ENCODE measurements at places on chromosomes 2 and 18.

- no peaks in the 10 kb centered on the region for H3K27me3 ChIP-seq
- no peak for DNase-seq
- no peaks in the 10 kb centered on the region for H3K4me1 ChIP-seq
- H3K27ac ChIP-seq, result no peak overlapping the region
- no peaks in the 10 kb centered on the region for H3K36me3 ChIP-seq
These were observed 5.7 kb downstream of the ELAC1 start for GRCh38 chr18:50973367-50974126.

DNA sequence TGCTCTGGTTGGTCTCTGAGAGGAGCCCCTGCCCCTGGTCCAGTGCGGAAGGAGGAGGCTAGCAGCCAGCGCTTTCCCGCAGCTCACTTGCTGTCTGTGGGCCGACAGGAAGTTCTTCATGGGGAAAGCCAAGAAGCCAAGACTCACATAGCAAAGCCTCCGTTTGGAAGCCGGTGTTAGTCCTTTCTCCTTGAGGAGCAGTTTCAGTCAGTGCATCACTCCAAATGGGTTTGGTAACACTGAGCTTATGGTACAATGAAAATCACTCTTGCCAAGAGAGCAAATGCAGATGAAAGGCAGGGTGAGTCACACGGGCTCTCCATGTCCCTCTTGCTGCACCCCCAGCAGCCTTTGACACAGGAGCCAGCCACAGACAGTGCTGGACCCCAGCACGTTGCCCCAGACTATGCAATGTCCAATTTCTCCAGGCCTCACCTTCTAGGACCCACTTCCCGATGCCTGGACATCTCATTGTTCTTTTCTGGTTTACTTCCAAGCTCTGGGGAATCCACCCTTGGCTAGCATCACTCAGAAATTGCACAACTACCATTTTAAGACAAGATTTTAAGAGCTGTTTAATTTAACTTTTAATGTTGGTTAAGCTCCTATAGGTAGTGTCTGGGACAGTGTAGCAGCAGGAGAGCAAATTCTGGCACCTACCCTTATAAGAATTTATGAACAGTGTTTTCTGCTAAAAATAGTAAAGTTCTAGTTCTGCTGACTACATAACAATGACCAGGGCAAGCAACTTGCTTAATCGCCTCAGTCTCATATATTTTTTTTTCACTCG, 174.9 kb downstream of the ASB1 start:
- H3K27me3 ChIP-seq, result no peaks in the 10 kb centered on the region
- H3K4me3 ChIP-seq, result no peak overlapping the region
- DNase-seq, result no peak
- H3K36me3 ChIP-seq, result no peaks in the 10 kb centered on the region

- no peak overlapping the region for H3K27ac ChIP-seq
- no peak overlapping the region for H3K4me3 ChIP-seq
- no peaks in the 10 kb centered on the region for H3K27me3 ChIP-seq
- no peaks in the 10 kb centered on the region for H3K36me3 ChIP-seq
These were observed 196.4 kb downstream of the HRH4 start for GRCh38 chr18:24656551-24657443.

DNA sequence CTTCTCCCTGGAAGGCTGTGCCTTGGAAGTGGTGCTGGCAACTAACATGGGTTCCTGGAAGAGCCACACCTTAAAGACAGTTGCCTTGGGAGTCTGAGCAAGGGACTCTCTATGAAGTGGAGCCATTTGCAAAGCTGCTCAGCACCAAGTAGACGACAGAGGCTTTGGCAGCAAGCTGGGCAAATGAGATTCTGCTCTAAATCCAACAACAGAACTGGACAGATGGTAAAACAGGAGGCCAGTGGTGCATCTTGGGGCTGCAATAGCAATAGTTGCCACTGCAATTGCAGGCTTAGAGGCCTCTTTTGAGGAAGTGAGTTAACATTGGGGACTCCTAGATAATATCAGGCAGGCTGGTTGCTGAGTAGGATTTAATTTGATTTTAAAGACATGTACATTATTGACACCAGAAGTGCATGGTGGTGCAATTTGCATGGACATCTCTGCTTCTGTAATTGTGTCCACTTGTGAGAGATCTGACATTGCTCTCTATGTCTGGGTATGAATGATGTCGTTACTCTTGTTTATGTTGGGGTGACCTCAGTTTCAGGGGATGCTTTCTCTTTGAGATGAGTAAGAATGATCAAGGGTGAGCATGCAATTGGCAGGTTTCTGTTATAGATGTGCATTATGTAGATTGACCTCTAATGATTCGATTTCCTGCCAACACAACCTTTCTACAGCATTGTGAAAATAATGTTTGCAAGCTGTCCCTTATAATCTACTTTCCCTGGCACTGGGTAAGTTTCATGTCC, 568.3 kb upstream of the MEX3C start:
- no peaks in the 10 kb centered on the region for H3K27me3 ChIP-seq
- DNase-seq, result no peak
- H3K4me1 ChIP-seq, result no peaks in the 10 kb centered on the region
- H3K36me3 ChIP-seq, result no peaks in the 10 kb centered on the region
- H3K27ac ChIP-seq, result no peak overlapping the region

DNA sequence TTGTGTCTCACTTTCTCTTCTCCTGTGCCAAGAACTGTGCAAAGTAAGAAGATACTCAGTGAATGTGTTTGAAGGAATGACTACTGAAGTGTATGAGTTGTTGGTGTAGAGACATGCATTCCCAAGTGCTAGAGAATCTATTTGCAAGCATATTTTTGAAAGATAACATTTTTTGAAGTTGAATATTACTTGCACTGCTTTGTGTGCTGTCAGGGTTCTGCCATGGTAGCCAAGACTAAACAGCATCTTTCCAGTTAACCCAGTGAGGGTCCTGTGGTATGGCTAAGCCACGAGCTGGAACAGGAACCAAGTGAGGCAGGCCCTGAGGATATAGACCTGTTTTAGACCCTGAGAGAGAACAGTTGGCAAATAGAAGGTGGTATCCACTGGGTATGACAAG, 35.2 kb upstream of the EFEMP1 start:
- H3K4me3 ChIP-seq, result no peak overlapping the region
- no peaks in the 10 kb centered on the region for H3K27me3 ChIP-seq
- H3K36me3 ChIP-seq, result no peaks in the 10 kb centered on the region
- H3K4me1 ChIP-seq, result peaks cover 14% of the 10 kb centered on the region

- H3K4me1 ChIP-seq, result no peaks in the 10 kb centered on the region
- H3K27ac ChIP-seq, result no peak overlapping the region
- H3K27me3 ChIP-seq, result no peaks in the 10 kb centered on the region
- H3K4me3 ChIP-seq, result no peak overlapping the region
- DNase-seq, result no peak
These were observed 2.3 kb downstream of the ZC3H6 start for GRCh38 chr2:112277596-112278220.

GRCh38 chr2:205047273-205047839, 502.1 kb downstream of the PARD3B start:
- H3K27me3 ChIP-seq, result no peaks in the 10 kb centered on the region
- no peak overlapping the region for H3K4me3 ChIP-seq
- DNase-seq, result no peak
- H3K36me3 ChIP-seq, result no peaks in the 10 kb centered on the region

DNA sequence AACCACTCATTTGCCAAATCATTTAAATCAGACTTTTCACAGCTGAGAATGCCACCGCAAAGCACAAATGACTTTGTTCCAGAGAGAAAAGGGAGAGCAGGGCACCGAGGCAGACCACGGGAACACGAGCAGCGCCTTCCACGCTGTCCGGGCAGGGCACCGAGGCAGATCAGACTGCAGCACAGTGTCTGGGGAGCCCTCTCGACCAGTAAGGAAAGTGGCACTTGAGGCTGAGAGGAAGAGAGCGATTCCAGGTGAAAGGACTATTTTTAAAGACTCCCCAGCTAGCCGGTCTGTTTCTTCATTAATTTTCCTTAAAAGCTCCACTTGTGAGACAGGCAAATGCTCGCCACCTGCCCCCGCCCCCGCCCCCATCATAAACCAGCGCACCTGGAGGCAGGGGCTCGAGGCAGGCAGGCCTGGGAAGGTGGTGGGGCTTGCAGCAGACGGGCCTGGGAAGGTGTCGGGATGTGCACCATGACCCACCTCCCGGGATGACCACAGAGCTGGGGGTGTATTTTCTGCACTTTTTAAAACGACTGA, 80.9 kb upstream of the CTDP1 start:
- DNase-seq, result no peak
- no peak overlapping the region for H3K27ac ChIP-seq
- H3K4me1 ChIP-seq, result no peaks in the 10 kb centered on the region
- H3K36me3 ChIP-seq, result no peaks in the 10 kb centered on the region

DNA sequence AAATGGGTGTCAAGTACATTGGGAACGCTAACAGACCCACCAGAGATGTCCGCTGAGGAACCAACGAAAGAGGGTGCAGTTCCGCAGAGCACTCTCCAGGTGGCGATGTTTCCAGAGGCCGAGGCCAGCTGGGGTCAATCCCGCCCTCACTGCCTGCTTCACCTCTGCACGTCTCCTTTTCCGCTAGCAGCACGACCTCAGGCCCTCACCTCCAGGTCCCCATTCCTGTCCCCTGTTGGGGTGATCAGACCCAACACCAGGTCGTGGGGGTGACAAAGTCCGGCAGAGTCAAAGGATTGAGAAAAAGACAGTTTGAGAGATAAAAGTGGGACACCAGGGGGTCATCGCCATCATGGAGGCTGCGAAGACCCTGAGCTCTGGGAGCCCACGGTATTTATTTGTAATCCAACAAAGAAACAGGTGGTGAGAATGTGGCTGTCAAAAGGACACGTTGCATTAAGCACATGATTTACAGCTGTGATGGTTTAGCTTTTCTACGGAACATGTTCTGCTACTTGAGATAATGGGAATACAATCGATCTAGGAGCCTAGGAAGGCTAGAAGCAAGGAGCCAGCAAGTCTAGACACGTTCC, 27.3 kb downstream of the ZAP70 start:
- no peaks in the 10 kb centered on the region for H3K27me3 ChIP-seq
- peak; percentile 54 for DNase-seq
- H3K4me3 ChIP-seq, result no peak overlapping the region
- H3K27ac ChIP-seq, result no peak overlapping the region
- H3K4me1 ChIP-seq, result no peaks in the 10 kb centered on the region
- no peaks in the 10 kb centered on the region for H3K36me3 ChIP-seq

GRCh38 chr2:236684504-236685256, 115.1 kb downstream of the ACKR3 start:
- H3K36me3 ChIP-seq, result no peaks in the 10 kb centered on the region
- DNase-seq, result no peak
- no peaks in the 10 kb centered on the region for H3K27me3 ChIP-seq

- no peaks in the 10 kb centered on the region for H3K4me1 ChIP-seq
- H3K4me3 ChIP-seq, result no peak overlapping the region
- H3K36me3 ChIP-seq, result no peaks in the 10 kb centered on the region
- DNase-seq, result no peak
- H3K27ac ChIP-seq, result no peak overlapping the region
- H3K27me3 ChIP-seq, result no peaks in the 10 kb centered on the region
These were observed 14.2 kb downstream of the PLEK start for GRCh38 chr2:68379184-68379708.

DNA sequence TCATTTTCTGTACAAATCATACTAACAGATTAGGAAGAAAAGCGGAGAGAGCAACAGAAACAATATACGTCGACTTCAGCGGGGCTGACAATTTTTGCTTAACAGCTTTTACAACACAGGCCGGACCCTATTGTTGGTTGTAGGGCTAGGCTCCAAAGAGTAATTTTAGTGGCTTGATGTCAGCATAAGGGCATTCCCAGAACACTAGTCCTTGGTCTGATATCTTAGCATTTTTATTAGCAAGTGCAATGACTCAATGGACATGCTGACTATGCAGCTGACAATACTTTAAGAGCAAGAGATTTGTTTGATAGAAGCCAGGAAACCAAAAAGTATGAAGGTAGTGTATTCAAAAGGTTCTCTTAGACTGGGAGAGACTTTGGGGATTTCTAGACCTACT, 209.9 kb downstream of the LNPK start:
- H3K4me1 ChIP-seq, result no peaks in the 10 kb centered on the region
- no peak overlapping the region for H3K27ac ChIP-seq
- no peaks in the 10 kb centered on the region for H3K36me3 ChIP-seq
- no peak for DNase-seq

- H3K36me3 ChIP-seq, result no peaks in the 10 kb centered on the region
- DNase-seq, result no peak
- H3K27me3 ChIP-seq, result no peaks in the 10 kb centered on the region
- H3K4me3 ChIP-seq, result no peak overlapping the region
These were observed 24.0 kb upstream of the PAIP2B start for GRCh38 chr2:71250935-71251334.

Measured in Caco-2 (cell line).